ENCODE measurements at places on chromosomes 5 and 9.

- no peak for DNase-seq
Measured at GRCh38 chr9:135785013-135785575, 83.1 kb downstream of the KCNT1 start.

- no peak for DNase-seq
Measured at GRCh38 chr5:180815293-180815917, 12.8 kb upstream of the MGAT1 start.

- no peak for DNase-seq
Measured at GRCh38 chr9:69081261-69081660, 45.7 kb downstream of the FXN start.

GRCh38 chr9:33233626-33234342 is 6.2 kb upstream of the SPINK4 start:
- no peak for DNase-seq

- DNase-seq: no peak
Measured at GRCh38 chr5:51902512-51902911, 519.3 kb downstream of the ISL1 start.

DNA sequence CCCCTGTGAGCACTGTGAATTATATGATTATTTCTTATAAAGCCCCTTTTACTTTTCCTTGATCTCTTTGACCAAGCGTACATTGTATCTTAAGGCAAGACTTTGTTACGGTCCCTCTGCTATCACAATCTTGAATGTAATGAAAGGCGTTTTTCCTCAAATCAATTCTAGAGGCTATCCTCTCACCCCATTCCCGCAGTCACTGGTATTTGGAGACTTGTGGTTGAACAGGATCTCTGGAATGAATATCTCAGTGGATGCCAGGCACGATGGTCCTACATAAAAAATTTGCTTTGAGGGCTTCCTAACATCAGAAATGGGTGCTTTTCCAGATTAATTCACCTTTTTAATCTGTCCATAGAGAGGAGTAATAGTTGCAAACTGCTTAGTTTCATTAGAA is 151.4 kb upstream of the PAPPA start:
- no peak for DNase-seq

DNA sequence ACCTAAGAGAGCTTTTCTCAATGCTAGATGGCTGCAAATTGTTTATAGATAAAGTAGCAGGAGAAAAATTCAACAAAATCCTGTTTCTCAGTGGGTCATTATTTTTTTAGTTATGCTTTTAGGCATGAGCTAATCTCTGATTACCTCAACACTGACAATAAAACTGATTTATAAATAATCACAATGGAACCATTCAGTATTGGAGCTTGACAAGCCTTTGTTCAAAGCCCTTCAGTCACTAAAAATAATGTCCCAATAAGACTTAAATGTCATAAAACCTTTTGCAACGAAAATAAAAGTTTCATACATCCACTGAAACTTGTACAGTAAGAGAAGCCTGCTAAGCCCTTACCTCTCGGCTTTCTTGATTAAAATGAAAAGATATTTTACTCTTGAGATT is 27.2 kb downstream of the PTPDC1 start:
- no peak for DNase-seq

DNA sequence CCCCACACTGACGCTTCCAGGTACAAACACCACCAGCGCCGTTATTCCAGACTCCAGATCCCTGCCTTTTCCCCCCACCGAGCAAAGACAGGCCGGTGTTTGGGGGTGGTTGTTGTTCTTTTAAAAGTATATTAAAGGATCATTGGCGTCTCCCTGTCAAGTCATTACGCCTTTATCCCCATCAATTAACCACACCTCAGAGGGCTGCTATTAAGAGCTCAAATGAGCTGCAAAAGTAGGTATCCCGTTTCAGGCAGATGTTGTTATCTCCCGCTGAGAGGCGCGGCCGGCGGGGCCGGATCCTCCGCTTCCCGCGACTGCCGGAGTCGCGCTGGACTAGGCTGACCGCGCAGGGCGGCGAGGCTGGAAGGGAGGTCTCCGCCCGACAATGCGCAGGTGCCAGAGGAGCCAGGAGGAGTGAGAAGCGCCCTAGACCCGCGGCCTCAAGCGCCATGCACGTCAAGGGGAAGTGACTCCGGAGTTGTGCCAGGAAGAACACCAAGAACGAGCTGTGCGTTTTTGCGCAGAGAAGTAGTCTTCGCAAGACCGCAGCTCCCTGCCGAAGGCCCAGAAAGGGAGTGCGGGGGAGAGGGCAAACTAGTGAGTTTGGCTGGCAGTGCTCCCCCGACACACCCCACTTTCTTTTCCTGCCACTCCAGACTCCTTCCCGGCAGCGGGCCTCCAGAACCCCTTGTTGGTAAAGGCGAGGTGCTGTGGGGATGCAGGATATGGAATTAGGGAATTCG is 8.2 kb downstream of the NR2F1-AS1 start:
- DNase-seq: no peak

All from stimulated activated CD4-positive, alpha-beta T cell treated with anti-CD3 and anti-CD28 coated beads, TNF-alpha, amount 100 ng/mL, for 4 hours (primary cell).